ENCODE measurements at places on chromosomes 11 and 22.

DNA sequence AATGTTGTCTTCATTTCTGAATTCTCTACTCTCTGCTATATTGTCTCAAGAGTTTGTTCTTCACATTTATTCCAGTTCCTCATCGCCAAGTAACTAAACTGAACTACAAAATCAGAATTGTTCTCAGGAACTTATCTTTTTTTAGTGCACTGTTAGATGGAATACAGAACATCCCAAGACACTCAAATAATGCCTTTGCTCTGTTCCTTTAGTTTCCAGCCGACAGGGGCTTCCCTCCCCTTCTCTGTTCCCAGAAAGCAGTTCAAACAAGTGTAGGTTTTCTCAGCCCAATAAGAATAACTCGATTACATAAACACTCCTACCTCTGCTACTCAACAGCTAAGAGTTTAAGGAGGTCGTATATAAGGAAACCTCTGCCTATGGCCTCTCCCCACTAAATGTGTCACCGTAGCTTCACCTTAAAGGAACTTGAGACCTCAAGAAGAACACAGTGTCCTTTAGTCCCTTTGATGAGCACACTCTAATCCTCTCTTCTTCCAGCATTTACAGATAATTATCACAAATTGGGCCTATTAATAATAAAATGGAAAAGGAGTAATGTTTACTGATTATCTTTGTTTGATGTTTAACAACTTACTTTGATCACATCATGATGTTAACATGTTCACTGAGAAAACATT lies 6.9 kb downstream of the POU2AF3 start:
- no peak for DNase-seq

DNA sequence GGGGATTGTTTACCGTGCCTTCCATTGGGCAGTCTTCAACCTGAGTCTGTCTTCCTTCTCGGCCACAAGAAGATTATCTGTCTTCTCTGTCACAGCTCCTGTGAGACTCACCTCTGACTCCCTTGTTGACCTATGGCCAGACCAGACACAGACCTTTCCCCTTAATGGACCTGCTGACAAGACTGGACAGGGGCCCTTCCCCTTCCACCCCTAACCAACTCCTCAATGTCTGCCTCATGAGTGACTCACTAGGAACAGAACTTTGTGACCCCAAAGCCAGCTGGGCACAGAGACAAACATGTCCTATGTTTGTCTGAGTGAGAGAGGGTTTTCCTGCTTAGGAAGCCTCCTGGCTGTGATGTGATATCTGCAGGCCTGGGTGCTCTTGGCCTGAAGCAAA lies 405.0 kb downstream of the BRD1 start:
- no peak for DNase-seq

DNA sequence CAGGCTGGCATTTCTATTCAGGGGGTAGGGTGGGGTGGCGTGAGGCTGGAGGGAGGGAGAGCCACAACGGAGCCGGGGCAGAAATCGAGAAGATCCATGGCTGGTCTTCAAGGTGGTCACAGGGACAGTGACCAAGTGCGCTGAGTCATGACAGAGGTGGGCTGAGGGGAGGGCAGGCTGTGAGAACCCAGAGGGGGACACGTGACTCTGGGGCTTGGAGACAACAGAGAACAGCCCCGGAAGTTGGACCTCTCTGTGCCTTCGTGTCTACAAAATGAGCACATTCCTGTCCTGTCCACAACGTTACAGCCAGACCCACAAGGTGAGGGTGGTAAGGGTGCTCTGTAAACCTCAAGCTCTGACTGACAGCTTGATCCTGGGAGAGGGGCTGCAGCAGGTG lies 35.1 kb upstream of the ARFGAP3 start:
- DNase-seq = no peak

DNA sequence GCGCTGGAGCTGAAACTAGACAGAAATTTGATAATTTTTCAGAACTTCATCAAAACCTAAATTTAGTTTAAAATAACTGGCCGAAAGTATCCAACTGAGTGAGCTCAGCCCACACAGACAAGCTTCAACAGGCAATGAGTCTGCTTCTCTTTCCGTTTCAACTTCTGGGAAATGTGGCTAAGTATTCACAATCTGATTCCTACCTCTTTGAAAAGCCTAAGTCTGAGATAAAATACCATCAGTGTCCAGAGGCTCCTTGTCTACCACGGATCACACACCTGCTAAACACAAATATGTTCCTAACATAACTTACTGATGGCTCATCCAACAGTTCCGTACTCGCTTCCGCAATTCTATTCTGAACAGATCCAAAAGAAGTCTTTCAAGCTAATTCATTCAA lies 8.5 kb downstream of the SIK3 start:
- no peak for DNase-seq

DNA sequence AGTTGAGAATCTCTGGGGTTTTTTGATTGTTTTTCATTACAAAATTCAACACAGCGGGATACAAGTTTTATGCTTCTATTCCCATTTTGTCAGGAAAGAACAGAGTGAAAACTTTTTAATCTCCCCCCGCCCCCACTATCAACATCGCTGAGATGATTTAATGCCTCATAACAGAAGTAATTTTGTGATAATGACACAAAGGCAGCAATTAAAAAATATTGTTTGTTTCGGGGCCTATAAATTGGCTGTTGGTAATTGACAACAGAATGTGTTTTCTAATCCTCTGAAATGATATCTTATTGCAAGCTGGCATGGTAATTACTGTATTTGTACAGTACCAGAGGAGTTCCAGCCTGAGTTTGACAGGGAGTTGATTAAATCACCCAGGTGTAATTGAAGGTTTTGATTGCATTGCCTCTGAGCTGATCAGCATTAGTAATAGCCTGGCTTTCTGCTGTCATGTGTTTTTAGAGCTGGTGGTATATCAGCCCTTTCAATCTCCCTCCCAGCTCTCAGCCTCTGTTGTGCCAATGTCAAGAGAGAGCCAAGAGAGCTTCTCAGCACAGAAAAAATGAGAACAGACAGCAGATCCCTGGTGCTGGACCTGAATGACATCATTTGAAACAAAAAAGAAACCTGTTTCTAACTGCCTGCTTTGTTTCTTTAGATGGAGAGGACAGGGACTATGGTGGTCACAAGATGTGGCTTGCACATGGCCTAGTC lies 265.1 kb downstream of the FAM76B start:
- no peak for DNase-seq

- no peak for DNase-seq
Measured at GRCh38 chr22:23219822-23220484, 39.6 kb downstream of the BCR start.

DNA sequence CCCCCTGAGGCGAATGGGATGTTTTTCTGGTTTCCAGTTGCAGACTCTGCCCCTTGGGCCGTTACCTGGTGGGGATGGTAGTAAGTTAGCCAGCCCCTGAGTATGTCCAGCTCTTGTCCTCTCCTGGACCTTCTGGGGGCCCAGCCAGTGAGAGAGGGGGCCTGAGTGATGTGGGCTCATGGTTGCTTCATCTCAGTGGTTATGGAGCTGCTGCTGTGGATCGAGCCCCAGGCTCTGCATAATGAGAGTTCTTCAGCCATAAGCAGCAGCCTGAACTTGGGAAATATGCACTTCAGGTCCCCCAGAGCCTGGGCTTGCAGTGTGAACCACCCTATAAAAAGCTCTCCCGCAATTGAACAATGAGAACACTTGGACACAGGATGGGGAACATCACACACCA lies 5.9 kb downstream of the TMPRSS13 start:
- DNase-seq = no peak

GRCh38 chr22:50691521-50691920 lies 18.9 kb downstream of the SHANK3 start:
- DNase-seq = peak; percentile 9

DNA sequence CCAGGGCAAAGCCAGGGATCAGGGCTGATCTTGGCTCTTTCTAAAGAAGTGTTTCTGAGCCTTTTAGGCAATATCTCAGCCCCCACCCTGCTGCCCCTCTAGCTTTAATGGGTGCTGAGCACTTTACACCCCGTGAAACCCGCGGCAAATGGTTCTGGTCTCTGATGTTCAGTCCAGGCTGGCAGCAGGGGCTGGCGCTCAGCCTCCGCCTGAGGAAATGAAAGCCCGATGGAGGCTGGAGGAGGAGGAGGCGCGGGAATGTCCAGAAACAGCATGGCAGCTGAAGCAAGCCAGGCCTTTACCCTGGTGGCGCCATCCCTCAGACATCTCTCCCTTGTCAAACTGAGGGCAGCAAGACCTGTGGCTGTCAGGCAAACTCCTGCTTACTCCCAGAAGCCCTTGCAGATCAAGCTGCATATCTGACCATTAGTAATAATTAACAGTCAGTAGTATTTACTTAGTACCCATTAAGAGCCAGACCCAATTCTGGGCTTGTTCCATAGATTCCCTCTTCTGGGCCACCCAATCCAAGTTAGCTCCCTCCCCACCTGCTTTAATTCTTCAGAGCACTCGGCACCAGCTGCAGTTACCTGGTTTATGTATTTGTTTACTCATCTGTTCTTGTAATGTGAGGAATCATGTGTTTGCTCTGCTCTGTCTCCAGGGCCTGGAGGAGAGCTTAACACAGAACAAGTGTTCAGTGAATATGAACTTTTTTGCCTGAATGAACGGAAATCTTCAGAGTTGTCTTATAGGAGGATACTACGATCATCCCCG lies 15.0 kb upstream of the ALX4 start:
- no peak for DNase-seq

DNA sequence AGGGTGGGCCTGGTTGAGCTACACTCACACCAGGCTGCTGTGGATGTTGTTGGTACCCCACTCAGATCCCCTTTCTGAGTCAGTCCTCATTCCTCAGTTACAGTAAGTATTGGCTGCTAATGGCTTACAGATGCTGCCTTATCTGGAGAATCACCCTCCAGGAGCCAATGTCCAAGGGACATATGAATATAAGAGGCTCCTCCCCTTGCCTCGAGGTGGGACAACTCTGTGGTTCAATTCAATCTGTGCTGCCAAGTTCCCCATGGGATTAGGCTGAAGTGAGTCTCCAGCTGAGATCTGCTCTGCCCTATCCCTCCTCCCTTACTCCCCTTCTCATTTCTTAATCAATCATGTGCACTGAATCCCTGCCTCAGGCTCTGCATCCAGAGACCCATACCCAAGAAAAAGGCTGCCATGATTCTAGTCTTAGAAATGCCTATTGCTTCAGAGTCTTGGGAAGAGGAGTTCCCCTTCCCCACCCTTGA lies 168.8 kb upstream of the SYT13 start:
- no peak for DNase-seq

- DNase-seq = no peak
Measured at GRCh38 chr11:102421261-102421660, 31.3 kb downstream of the TMEM123 start.

- DNase-seq = no peak
Measured at GRCh38 chr11:36532941-36533601, 23.0 kb upstream of the TRAF6 start.

- DNase-seq = no peak
Measured at GRCh38 chr11:46338636-46338987, 8.7 kb upstream of the DGKZ start.

DNA sequence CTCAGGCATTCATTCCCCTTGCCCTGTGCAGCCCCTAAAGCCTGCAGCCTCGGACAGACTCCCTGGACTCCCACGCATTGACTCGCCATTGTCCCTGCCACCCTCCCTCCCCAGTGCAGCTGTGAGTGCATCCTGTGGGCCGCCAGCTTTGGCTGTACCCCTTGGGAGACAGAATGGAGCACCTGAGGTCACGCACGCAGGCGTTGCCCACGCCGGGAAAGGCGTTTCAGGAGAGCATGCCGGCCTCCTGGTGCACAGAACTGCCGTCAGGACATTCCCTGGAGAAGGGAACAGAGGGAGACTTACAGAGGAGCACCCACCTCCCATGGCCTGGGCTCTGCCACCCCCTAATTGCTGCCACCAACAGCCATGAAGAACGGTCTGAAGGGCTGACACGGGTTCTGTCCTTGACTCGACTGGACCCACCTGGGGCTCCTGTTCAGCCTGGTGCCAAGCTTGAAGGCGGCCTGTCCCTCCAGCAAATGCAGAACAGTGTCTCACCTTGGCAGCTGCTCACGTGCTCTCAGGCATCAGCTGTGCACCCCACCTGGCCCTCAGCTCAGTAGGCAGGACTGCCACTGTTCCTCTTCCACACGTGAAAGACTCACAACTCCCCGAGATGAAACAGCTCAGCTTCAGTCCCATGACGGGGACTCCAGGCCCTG lies 503.8 kb downstream of the BRD1 start:
- no peak for DNase-seq

- DNase-seq = no peak
Measured at GRCh38 chr11:59615120-59615636, 396 bp downstream of the OSBP start.

DNA sequence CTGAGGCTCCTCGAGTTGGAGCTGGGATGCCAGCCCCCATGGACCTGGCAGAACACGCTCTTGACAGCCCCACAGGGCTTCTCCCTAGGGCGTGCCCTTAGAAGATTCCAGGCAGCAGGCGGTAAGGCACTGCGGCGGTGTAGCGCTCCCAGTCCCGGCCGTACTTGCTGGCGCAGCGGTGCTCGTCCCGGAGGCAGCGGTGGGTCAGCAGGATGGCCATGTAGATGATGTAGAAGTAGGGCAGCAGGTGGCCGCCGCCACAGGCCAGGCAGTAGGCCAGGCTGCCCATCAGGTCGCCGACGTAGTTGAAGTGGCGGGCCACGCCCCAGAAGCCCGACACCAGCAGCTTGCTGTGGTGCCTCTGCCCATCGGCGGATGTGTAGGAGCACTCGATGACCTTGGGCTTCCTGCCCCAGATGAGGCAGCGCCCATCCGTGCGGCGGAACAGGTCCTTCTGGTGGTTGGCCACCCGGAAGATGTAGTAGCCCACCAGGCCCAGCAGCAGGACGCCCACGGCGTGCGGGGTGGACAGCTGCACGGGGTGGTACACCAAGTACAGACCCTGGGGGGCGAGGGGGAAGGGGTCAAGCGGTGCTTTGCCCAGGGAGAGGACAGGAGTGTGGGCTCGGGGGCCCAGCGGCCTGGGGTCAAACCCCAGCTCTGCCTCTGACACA lies 12.8 kb downstream of the DHCR7 start:
- no peak for DNase-seq

DNA sequence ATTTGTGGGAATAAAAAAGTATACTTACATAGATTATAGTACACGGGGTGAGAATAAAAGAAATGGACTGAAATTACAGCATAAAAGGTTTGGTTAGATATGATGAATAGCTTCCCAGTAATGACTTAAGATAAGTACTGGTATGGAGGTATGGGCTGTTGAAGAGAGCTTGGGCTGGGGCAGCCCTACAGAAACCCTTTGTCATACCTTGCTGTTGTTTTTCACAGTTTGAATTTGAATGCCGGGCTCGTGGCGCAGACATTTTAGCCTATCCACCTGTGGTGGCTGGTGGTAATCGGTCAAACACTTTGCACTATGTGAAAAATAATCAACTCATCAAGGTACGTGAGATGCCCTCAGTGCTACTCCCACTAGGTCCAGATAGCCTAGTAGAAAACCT lies 42.3 kb upstream of the RBX1 start:
- DNase-seq = no peak

- no peak for DNase-seq
Measured at GRCh38 chr11:79377406-79377805, 63.4 kb downstream of the TENM4 start.

- no peak for DNase-seq
Measured at GRCh38 chr11:85699957-85700741, 14.2 kb upstream of the CCDC89 start.

- no peak for DNase-seq
Measured at GRCh38 chr11:76201672-76202412, 4.5 kb downstream of the WNT11 start.

GRCh38 chr22:40345271-40345670 lies 1.0 kb upstream of the ADSL start:
- DNase-seq = no peak

Data from epithelial cell of proximal tubule (primary cell).